ENCODE measurements at places on chromosomes 6 and 20.

DNA sequence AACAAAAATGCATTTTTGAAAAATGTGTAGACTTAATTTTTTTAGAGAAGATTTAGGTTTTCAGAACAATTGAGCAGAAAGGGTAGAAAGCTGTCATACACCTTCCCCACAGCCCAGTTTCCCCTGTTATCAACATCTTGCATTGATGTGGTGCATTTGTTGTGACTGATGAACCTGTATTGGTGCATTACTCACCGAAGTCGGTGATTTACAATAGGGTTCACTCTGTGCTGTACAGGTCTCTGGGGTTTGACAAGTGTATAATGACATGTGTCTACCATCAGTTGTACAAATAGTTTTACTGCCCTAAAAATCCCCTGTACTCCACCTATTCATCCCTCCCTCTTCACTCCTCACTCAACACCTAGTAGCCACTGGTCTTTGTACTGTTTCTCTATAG, 23.8 kb upstream of the ADIG start:
- no peak for DNase-seq

DNA sequence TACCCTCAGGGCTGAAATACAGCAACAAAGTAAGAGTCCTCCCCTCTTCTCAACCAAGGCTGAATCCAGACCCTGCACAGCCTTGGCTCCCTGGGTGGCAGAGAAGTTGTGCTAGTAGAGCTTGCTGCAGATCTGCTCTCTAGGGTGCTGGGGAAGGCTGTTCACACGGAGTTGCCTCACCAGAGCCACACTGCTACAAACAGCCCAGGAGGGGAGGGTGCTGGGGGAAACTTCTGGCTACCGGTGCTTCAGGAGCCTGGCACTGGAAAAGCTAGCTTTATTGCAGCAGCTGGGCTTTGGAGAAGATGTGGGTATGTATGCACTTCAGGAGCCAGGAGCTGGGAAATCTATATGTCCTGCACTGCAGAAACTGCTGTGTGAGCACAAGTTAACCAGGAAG, 37.6 kb upstream of the SUPT3H start:
- no peak for DNase-seq

- no peak for DNase-seq
These were observed 104.7 kb upstream of the CEP85L start for GRCh38 chr6:118755941-118756646.

DNA sequence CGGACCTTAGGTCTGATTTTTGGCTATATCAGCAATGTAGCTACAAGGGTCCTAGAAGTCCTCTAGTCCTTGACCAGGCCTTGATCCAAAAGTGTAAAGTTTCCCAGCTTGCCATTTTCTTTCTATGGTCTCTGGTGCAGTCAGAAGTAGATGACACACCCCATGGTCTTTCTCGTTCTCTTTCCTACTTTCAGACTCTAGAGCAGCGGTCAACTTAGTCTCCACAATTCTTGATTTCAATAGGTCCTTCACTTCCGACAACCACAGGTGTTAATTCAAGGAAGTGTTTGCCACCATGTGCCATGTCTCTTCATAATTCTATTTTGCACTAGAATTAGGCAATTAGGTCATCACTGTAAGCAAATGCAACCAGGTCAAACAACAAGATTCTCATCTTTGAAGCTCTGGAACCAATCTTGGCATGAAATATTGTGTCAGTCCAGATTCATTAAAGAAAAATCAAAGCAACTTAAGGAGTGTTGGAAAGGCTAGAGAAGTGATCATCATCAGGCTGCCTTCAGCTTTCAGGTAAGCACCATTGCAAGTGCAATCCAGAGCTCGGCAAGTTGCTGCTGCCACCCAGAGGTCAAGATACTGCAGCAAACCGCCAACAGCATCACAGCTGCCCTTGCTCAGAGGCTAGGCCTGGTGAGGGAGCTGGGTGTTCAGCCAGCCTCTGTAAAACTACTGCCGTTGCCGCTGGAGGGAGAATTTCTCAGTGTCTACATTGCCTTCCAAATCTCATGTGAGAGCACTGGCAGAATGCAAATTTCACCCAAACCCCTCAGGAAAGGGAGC, 5.6 kb upstream of the SYNE1 start:
- no peak for DNase-seq

- DNase-seq: no peak
These were observed 42.3 kb downstream of the ANKEF1 start for GRCh38 chr20:10077081-10077471.

DNA sequence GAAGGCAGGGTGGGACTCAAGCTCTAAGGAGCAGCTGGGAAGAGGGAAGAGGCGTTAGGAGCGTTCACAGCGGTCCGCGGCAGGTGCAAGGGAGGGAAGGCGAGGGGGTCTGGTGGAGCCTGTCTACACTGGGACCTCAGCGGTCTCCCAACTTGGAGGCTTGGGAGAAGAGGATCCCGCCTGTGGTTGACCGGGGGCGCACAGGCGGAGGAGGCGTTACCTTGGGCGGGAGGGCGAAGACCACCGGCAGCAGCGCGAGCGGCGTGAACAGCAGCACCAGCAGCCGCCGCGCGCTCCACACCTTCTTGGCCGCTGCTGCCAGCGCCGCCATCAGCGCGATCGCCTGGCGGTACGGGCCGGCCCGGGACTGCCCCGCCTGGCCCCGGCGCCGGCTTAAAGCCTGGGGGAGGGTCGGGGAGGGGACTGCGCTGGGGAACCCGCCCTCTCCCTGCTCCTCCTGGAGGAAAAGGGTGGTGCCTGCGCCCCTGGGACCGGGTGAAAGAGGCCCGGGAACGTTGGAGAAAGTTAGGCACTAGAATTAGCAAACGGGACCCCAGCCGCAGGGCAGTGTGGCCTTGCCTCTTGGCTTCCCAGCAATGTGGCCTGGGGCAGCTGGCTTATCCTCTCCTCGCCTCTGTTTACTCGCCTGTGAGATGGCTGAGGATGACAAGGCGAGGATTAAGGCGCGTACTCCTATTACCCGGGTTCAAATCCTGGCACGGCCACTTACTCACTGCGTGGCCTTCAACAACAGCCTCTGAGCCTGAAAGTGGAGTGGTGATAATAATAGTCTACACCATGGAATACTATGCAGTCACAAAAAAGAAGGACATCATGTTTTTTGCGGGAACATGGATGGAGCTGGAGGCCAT, at the start of gene SLC13A3:
TSS of gene SLC13A3 (minus strand) at position 369 of the 872 bp plus-strand sequence. CDS start at position 331, 38 bp downstream.
- no peak for DNase-seq

- no peak for DNase-seq
These were observed 207.1 kb downstream of the NFATC2 start for GRCh38 chr20:51335329-51335841.

DNA sequence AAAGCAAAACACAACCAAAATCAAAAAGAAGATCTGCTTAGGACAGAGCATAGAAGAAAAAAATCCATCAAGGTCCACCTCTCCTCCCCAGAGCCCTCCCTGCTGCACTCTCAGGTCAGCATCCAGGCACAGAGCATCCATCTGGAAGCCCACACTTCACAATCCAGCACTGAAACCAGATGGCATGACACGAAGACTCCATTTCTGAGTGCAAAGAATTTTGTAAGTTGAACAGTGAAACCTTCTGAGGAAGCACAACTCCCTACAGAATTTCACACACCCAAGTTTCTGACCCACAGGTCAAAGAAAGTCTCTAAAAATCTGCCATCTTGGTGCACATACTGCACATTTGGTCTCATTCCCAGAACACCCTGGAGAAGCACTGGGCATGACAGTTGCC, 128.8 kb upstream of the STXBP5 start:
- no peak for DNase-seq

- DNase-seq: no peak
These were observed 17.3 kb downstream of the TREM1 start for GRCh38 chr6:41269166-41269565.

DNA sequence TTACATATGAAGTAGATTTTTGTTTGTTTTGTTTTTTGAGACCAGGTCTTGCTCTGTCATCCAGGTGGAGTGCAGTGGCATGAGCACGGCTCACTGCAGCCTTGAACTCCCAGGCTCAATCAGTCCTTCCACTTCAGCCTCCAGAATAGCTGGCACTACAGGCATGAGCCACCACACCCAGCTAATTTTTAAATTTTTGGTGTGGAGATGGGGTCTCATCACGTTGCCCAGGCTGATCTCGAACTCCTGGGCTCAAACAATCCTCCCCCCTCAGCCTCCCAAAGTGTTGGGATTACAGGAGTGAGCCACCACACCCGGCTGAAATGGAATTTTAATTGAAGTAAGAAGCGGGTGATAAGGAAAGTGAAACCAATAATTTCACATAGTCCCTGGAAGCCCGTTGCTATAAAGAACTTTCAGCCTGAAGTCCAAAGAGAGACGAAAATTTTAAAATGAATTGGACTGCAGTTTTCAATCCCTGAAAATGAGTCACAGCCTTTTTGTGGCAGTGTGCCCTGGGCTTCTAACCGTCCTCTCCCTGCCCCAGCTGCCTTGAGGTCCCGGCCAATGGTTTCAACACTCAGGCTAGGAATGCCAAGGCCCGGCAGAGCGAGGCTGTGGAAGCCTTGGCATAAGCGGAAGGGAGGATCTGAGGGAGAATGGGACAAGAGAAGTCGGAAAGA, 757 bp downstream of the RAET1E start:
- DNase-seq: no peak

DNA sequence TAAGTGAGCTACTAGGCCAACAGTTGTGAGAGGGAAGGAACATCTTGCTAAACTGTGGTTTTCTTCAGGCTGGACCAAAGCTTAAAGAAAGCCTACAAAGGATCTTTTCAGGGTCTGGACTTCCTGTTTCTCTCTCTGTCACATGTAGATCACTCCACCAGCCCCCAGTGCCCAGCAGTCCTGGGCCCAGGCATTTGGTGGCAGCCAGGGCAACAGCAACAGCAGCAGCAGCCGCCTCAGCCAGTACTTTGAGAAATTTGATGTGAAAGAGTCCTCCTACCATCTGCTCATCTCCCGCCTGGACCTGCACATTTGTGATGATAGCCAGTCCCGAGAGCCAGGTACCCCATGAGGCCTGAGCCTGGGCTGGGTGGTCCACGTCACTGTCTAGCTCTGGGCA, 44.1 kb downstream of the BLTP3A start:
- no peak for DNase-seq

GRCh38 chr20:34397096-34397495, 34.0 kb downstream of the ITCH start:
- DNase-seq: no peak

DNA sequence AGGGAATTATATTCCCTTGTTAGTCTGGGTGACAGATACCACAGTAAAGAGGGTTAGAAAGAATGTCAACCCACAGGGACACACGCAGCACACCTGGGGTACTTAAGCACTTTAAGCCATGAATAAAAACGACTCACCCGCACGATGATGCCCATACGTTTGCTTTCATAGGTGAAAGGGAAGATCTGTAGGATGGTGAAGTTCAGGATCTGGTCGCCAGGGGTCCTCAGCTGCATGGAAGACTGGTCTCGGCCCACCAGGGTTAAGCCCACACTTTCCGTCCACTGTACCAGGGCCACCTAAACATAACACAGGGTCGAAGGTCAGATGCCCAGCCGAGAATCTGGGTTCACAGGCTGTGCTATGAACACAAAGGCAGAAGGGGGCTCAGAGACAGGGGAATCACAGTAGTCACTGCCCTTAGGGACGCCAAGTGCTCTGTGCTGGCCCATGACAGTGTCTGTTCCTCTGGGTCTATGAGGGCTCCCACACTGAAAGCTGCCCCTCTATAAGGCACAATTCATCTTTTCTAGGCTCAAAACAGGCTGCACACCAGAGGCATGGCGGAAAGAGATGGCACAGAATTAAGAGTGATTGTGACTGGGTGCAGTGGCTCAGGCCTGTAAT, 96.8 kb upstream of the NFATC2 start:
- peak; percentile 39 for DNase-seq

- DNase-seq: no peak
These were observed 172.3 kb downstream of the ANKRD60 start for GRCh38 chr20:58056021-58056591.

GRCh38 chr6:156731396-156731795, 45.8 kb upstream of the ARID1B start:
- DNase-seq: no peak

- no peak for DNase-seq
These were observed 118.1 kb downstream of the CEBPB start for GRCh38 chr20:50308513-50309279.

- no peak for DNase-seq
These were observed 1068.7 kb upstream of the FLRT3 start for GRCh38 chr20:15406072-15406471.

GRCh38 chr6:77440206-77440976, 22.9 kb downstream of the HTR1B start:
- no peak for DNase-seq

- no peak for DNase-seq
These were observed 34.3 kb downstream of the PM20D2 start for GRCh38 chr6:89180112-89180511.

DNA sequence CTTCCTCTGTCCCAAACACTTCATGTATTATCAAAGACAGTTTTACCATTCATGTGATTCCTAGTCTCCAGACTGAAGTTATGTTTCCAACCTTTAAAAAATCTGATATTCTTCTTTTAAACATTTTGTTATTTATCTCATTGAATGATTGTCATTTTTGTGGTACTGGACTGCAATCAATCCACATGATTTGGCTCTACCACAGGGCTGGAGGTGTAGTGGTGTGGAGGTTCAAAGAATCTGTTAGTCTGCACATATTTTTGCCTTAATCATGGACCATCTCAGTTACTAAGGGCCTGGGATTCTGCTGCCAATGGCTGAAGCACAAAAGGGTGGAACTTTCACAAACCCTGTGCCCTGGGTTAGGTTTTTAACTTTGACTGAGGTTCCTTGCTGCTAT, 164.1 kb upstream of the JAG1 start:
- no peak for DNase-seq

- no peak for DNase-seq
These were observed 52.3 kb upstream of the SAYSD1 start for GRCh38 chr6:39167321-39167720.

GRCh38 chr6:108562503-108562993, 1.8 kb downstream of the FOXO3 start:
- DNase-seq: no peak

DNA sequence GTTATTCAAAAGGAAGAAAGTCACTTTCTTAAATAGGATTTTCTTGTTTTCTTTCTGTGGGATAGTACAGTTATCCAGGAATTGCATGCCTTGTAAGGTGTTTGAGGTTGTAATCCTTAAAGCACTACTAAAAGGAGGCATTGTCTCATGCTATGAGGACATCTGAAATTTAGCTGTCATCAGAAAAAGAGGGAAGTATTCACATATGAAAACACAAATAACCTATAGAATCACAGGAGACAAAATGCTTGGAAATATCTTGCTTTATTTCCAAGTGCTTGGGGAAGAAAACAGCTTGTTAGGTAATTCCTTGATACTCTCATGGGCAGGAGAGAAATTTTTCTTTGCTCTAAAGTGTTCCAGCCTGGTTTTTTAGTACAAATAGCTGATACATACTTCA, 40.1 kb downstream of the HECA start:
- DNase-seq: no peak

DNA sequence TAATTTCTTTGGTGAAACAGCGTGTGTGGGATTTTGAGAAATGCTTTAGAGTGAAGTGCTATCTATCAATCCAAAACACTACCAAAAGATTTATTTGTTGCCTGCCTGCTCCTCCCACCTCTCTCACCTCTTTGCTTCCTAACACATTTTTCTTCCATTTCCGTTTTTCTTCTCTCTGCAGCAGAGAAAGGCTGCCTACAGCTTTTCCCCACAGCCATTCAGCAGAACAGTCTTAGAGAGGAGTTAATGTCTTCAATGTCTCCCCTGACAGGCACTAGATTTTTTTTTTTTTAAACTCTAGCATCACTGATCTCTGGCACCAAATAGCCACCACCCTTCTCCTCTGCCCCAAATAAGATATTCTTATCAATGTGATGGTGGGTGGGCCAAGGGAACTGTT, 327.8 kb upstream of the MAN1A1 start:
- no peak for DNase-seq

Data from KG1 (cell line).